GM23338 (cell line): ENCODE measurements at places on chromosomes 7 and 10. TPM values are rescaled to one million over a fixed set of nuclear protein-coding genes. Genes with fewer than 3 reads are reported as not detected.

DNA sequence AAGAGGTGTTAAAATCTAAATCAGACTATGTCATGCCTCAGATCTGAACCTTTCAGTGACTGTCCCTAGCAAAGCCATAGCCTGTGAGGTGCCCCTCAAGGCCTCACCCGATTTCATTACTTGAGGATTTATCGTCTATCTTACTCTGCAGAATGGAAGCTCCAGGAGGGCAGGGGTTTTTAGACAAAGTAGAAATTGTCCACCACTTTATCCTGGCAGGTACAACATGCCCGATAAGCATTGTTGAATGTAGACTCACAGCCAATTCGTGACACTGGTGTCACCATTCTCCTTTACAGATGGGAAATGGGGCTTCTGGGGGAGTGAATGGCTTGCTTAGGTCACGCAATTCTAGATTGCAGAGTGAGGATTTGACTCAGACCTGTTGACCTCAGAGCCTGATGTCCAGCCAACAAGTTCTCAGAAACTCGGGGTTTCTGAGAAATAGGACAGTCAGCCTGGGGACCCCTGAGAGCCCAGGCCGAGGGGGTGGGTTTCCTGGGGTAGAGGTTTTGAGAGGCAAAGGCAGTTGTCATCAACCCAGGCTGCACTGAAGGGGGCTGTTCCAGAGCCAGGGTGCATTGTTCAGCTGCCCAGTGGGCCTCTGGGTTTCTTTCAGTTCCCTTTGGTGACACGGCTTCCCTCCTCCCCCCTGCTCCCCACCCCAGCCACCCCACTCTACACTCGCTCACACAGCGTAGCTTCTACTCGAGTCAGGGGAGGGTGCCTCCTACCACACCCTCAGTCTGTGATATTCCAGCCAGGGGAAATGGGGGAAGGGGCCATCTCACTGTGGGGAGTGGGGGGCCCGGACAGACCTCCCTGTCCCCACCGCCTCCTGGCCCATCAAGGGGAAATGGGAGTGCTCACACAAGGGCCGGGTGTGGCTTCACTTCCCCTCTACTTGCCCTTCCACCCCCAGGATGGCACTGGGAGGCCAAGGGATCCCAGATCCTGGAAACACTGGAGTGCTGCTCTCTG lies 3.1 kb upstream of the IRF5 start:
- DNase-seq: no peak
- no peak overlapping the region for H3K27ac ChIP-seq
- no peaks in the 10 kb centered on the region for H3K4me1 ChIP-seq

DNA sequence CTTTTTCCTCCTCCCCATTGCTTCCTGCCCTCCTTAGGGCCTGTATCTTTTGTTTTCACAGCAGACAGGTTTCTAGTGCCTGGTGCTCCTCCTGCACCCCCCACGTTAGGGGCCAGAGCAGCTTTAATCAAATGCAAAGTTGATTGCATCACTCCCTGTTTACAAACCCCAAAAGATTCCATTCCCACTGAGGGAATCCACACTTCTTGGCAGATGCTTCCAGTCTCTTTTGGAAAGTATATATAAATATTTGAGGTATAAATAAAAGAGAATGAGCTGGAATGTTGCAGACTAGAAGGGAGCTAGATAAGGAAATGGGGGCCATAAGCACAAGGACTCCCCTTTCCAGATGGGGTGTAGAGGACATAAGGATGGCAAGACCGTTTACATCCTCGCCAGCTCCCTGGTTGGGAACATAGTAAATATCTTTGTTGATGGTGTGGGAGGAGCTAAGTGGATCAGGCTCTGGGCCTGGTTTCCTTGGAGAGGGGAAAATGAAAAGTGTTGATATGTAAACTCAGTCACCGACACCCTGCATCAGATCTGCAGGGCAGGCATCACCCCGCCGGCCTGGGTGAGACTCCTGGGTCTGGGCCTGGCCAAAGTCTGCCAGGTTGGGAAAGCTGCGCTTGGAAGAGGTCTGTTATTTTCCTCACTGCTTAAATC lies 6.2 kb downstream of the RARRES2 start:
- peak overlapping the region; percentile 5; the same call in 1 of the 2 replicates for H3K4me3 ChIP-seq
- H3K27me3 ChIP-seq: no peaks in the 10 kb centered on the region
- peak overlapping the region; percentile 86 for H3K27ac ChIP-seq

PRPS1L1 gene
- polyA plus RNA-seq: not detected in 2 replicates

DNA sequence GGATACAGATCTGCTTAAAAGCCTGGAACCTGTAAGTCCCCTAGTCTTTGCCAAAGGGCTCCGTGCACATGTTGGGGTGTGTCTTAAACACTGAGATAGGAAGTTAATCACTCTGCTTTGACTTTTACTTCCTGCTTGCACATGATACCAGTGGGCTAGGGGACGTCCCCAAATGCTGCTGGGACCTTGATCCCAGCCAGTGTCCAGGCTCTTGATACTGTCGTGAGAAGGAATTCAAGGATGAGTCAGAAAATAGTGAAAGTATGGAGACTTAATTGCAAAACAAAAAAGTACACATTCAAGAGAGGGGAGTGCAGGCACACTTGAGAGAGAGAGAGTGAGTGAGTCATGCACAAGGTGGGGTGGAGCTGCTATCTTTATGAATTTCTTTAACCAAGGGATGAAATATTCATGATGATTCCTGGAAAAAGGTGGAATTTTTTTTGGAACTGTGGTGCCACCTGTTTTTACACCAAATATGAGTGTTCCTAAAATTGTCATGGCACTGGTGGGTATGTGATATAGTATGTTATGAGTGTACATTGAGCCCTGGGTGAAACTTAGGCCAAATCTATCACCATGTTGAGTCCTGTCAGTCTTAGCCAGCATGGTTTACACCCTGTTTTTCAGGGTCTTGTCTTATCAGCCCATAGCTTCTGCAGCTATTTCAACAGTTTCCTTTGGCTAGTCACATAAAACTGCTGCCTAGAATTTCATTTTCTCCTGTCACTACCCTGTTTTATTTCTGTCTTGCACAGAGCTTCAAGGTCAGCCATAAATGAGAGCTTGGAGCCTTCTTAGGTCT lies 88.3 kb upstream of the CYP26C1 start:
- H3K4me3 ChIP-seq: no peak overlapping the region
- H3K27ac ChIP-seq: no peak overlapping the region
- H3K4me1 ChIP-seq: no peaks in the 10 kb centered on the region
- DNase-seq: no peak

DNA sequence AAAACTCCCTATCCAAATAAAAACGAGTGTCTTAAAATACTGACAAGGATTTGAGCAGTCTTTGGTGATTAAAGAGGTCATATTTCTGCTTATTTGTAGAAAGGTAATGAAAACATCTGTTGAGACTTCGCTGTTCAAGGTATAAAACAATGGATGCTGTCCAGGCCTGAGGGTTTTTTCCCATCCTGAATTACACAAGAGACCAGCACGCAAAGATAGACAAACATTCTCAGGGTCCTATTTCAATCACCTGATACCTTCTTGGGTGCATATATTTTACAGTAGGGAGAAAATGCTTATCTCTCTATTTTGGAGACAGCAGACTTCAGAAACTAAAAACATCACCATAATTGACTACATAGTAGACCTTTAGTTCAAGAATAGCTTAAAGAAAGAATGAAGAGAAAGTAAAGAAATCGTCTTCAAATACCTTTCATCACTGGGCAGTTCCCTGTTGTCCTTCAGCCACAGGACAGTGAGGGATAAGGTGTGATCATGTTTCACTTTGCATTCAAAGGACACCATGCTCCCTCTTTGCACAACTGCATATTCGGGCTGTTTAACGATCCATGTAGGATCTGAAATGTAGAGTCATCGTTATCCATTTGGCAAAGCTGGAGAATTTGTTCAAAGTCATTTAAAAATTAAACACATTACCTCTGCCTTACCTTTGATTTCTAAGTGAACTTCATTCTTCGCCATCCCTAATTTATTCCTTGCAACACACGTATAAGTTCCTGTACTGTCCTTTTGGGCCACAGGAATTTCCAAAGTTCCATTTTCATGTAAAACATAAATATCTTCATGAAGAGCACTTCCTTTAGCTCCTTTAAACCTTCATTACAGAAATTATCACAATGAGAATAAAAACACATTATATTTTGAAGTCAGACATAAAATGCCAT lies 63.7 kb upstream of the LAMB4 start:
- DNase-seq: peak; percentile 21
- H3K4me1 ChIP-seq: peaks cover 5% of the 10 kb centered on the region; the same call in 1 of the 2 replicates
- H3K27ac ChIP-seq: no peak overlapping the region
- H3K36me3 ChIP-seq: no peaks in the 10 kb centered on the region
